ENCODE measurements at places on chromosomes 2 and 18.

DNA sequence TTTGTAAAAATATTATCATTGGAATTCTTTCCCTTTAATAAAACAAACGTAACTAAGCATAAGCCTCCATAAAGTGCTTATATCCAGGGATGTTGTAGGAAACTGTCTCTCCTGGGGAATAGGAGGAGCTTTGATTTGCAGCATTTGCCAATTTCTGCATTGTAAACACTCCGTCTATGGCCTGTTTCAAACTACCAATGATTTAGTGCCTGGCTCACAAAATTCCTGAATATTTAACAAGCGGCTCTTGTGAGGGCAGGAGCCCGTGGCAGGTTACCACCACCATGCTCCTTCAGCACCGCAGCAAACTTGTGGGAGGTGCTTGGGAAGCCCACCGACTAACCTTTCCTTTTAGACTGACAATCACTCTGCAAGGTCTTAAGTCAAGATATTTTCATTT, 520.3 kb downstream of the SOX11 start:
- no peak for DNase-seq

- DNase-seq: peak; percentile 28
Measured at GRCh38 chr2:225354281-225354774, 45.2 kb upstream of the NYAP2 start.

DNA sequence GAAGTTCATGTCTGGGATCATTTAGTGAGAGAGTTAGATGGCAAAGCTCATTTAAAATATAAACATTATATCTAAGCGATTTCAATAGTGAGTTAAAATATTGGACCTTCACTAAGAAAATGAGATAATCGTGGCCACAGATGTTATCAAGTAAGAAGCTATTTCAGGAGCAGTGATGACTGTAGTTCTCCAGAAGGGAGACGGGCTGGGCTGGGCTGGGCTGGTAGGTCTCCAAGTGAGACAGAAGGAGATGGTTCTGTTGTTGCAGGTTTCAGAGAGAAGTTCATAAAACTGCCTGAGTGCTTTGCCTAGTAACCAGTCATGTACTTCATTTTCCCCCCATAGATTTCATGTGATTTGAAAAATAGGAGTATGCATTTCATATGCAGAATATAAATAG, 130.1 kb upstream of the DAPL1 start:
- DNase-seq: no peak

- no peak for DNase-seq
Measured at GRCh38 chr2:220051716-220052115, 424.3 kb downstream of the SLC4A3 start.

- DNase-seq: no peak
Measured at GRCh38 chr2:117692001-117692763, 122.3 kb upstream of the DDX18 start.

DNA sequence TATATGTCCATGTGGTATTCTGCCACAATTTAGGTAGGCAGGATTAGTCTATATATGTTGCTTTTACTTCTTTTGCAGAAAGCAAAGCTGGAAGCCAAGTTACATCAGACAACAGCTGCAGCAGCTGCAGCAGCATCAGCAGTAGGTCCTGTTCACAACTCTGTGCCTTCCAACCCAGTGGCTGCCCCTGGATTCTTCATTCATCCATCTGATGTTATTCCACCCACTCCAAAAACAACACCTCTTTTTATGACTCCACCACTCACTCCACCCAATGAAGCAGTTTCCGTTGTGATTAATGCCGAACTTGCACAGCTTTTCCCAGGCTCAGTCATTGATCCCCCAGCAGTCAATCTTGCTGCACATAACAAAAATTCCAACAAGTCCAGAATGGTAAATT, 107.6 kb downstream of the BIRC6 start:
- no peak for DNase-seq

DNA sequence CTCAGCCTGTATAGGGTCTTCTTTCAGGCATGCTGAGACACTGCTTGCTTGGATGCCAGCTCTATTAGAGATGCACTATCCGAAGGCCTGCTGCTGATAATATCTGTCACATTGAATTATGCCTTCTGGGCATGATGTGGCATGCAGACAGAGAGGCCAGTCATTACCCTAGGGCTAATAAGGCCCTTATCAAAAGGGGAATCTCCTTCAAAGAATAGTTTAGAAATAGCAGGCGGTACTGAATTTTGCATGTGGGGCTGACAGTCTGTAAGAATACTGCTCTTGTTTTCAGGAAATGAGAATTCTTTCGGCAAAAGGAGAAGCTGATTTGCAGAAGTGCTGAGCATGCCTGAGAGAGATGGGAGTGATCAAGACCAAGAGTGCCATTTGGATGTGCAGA, 13.1 kb upstream of the LHCGR start:
- DNase-seq: no peak

GRCh38 chr2:16127276-16127940, 187.1 kb downstream of the MYCN start:
- DNase-seq: no peak

DNA sequence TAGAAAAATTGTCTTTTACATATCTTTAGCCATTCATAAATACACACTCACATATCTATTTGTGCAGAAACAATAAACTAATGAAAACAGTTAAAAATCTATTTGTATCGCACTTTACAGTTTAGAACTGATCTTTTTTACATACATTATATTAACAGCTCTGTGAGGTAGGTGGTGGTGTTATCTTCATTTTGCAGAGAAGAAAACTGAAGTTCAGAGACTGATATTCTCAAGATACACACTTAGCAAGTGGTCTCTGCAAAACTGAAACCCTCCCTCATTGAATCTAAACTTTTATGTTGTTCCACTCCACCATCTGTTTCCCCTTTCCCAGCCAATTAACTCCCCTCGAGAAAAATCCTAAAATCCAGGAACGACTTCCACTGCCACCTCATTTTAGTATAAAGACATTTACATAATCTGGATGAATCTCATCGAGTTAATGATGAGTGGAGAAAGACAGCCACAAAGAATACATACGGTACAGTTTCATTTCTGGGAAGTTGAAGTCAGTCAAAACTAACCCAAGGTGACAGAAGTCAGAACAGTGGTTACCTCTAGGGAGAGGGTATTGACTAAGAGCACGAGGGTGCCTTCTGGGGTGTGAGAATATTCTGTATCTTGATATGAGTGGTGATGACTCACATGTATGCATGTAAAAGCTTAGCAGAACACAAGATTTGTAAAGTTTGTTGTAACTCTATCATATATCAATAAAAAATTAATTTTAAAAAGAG, 524.2 kb upstream of the TCF4 start:
- peak; percentile 21 for DNase-seq

- no peak for DNase-seq
Measured at GRCh38 chr2:43222475-43223309, 3.7 kb downstream of the ZFP36L2 start.

DNA sequence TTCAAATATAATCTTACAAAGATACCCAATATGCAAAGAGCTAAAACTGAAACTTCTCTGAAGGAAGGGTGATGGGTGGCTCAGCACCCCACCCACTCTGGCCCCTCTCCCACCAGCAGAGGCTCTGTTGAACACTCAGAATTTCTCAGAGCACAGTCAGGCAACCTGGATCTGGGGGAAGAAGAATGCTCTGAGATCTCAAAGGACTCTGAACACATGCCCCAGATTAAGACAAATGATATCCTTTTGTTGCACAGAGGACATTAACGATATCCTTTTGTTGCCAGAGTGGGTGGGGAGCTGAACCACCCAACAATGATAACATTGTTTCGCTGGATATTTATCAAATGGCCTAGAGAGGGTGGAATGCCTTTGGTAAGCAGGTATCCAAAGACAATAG, 104.8 kb downstream of the LBH start:
- no peak for DNase-seq

- no peak for DNase-seq
Measured at GRCh38 chr18:48238206-48238605, 171.0 kb downstream of the ZBTB7C start.

- DNase-seq: no peak
Measured at GRCh38 chr2:160306985-160307384, 106.9 kb upstream of the ITGB6 start.

DNA sequence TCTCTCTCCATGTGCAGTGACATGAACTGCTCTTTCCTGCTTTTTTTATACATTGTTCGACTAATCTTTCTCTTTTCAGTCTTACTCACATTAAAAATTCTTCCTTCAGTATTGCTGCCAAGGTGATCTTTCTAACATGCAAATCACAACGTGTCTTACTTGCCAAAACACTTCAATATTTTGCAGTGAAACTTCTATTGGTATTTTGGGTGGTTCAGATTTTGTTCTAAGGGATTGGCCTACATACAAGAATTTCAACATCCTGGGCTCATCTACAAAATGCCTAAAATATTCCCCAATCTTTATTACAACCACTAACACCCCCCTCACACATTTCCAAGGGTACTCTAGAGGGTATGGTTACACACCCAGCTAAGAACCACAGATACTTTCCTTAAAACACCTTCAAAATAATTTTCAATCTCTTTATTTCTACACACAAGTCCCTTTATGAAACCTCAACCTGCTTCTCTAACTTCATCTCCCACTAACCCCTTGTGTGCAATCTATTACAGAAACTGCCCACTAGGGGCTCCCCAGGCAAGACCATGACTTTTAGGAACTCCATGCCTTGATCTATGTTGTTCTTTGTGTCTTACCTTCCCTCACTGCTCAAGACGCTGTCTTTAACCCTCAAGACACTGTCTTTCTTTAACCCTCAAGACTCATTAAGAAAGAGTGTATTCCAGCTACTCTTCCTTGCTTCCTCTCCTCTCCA, 50.9 kb downstream of the COL3A1 start:
- no peak for DNase-seq

DNA sequence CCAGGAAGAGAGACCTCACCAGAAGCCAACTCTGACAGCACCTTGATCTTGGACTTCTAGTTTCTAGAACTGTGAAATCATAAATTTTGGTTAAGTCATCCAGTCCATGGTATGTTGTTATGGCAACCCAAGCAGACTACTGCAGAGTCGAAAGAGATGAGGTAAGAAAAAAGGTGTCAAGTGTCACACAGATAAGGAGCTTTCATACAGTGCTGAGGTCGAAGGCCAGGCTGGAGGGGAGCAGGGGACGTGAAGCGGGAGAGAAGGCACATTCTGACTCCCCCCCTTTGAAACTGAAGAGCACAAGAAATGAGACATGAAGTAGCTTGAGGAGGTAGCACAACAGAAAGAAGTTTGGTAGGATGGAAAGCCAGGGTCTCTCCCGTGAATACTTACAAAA, 110.4 kb downstream of the ALK start:
- DNase-seq: no peak

- DNase-seq: no peak
Measured at GRCh38 chr2:142515493-142515892, 362.0 kb upstream of the KYNU start.

DNA sequence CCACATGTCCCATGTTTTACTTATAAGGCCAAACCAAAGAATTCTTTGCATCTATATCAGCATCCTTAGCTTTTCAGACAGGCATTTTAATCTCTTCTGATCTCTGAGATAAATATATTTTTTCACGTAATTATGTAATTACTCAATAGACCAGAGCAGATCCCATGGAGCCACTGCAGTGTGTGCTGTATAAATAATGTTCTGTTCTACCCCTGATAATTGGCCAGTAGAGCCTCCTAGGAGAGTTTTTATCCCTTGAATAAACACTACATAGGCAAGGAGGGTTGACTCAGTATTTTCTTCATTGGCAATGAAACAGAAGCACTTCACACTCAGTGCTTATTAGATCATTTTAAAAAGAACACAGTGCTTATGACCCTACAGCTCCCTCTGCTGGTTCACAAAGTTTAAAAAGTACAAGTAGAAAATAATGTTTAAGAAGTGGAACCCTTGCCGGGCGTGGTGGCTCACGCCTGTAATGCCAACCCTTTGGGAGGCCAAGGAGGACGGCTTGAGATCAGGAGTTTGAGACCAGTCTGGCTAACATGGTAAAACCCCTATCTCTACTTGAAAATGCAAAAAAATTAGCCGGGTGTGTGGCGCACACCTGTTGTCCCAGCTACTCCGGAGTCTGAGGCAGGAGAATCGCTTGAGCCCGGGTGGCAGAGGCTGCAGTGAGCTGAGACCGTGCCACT, 91.9 kb downstream of the PPP1R1C start:
- peak; percentile 84 for DNase-seq

DNA sequence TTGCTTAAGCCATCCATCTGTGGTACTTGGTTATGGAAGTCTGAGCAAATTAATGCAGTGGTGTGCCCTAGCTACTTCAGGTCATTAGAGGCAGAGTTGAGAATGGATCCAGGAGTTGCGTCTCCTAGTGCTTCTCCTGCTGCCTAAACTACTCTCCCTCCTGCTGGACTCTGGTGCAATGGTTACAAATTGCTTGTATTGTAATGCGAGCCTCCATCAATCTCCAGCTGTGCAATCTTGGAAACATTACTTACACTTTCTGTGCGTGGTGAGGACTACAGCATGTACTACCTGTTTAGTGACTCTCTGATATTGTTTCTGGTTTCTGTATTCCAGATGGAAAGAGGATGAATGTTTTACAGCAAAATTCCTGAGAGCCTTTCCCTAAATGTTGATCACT, 119.0 kb upstream of the CYRIA start:
- no peak for DNase-seq

DNA sequence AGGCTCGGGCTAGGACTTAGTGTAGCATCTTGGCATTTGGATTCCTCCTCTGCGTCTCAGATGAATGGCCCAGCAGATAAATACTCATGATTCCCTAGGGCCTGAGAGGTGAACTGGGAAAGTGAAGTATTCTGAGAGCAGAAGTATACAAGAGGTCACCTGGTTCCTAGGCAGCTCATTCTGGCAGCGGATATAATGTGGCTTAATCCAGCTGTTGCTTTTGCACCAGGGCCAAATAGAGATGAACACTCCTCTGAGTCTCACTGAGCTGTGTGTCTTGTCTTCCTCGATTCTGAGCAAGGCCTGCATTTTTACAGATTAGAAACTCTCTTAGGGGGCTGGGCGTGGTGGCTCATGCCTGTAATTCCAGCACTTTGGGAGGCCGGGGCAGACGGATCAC, 196.1 kb downstream of the SLC4A3 start:
- no peak for DNase-seq

DNA sequence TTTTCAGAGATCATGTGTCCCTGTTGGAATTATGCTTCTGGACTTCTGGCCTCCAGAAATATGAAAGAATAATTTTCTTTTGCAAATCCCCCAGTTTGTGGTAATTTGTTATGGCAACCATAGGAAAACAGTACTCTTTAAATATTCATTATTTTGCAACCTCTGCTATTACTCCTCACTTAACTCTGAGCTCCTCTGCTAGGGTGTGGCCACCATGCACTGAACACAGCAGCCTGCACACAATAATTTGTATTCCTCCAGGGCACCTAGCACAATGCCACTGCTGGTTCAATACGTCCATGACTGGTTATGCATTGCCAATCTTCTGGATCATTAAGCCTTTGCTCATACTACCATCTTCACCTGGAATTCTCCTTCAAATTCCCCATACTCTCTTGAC, 232.0 kb downstream of the CNTNAP5 start:
- DNase-seq: no peak

GRCh38 chr2:102313025-102313424, 1.7 kb downstream of the IL1RL1 start:
- peak; percentile 67 for DNase-seq

GRCh38 chr2:46874236-46874929, 41.2 kb downstream of the MCFD2 start:
- DNase-seq: no peak

GRCh38 chr18:45251236-45251635, 364.0 kb upstream of the SLC14A2 start:
- no peak for DNase-seq
